NCI-H2029 treated with DMSO at 0.1 percent for 48 hours (cell line): ENCODE measurements at places on chromosomes 3 and 15.

- DNase-seq = no peak
These were observed 562.8 kb downstream of the NAALADL2 start for GRCh38 chr3:175421902-175422301.

DNA sequence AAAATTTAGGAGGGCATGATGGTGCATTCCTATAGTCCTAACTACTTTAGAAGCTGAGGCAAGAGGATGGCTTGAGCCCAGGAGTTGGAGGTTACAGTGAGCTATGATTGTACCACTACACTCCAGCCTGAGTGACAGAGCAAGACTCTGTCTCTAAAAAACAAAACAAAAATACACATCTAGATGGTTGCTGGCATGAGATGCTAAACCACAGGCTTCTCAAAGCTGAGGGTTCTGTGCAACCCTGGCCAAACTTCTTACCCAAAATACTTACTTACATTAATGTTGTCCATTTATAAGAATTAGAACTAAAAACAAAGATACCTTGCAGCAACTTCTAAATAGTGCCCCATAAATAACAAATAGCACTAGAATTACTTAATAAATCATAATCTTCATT, 14.3 kb upstream of the ARHGEF3 start:
- no peak for DNase-seq

DNA sequence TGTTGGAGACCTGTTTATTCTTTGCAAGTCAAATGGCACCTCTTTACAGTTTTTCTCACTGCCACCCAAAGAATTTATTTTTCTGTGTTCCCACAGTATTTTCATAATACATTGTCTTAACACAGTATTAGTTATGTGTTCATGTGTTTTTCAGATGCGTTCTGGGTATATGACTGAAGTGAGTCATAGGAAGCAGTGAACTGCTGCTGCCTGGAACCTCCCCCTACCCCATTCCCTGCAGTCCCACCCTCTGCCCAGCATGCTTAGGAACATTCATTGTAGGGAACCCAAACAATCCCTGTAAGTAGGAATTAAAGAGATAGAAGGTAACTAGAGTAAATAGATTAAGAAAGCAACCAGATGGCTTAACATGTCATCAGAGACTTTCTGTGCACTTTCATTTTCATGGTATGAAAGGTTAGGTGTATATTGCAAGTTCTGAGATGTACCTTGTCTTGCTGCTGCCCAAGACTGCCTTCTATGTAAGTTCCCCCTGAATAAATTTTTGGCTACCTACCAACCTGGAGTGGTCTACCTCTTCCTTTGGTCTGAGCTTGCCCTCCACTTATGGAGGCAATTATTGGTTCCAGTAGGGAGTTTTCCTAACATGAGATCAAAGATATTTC, 21.9 kb upstream of the SQOR start:
- DNase-seq = no peak

DNA sequence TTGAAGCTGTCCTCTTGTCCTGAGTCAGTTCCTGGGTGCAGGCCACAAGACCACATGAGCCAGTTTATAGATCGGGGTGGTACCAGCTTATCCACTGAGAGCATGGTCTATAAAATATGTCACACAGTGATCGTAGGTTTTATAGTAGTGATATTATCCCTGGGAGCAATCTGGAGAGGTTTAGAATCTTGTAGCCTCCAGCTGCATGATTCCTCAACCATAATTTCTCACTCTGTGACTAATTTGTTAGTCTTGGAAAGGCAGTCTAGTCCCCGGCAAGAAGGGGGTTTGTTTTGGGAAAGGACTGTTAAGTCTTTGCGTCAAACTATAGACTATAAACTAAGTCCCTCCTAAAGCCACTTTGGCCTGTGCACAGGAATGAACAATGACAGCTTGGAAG, 693.0 kb upstream of the CADM2 start:
- DNase-seq = no peak

- no peak for DNase-seq
These were observed 20.3 kb upstream of the SUSD5 start for GRCh38 chr3:33238923-33239322.

GRCh38 chr3:7211740-7212139, 350.8 kb downstream of the GRM7 start:
- no peak for DNase-seq

DNA sequence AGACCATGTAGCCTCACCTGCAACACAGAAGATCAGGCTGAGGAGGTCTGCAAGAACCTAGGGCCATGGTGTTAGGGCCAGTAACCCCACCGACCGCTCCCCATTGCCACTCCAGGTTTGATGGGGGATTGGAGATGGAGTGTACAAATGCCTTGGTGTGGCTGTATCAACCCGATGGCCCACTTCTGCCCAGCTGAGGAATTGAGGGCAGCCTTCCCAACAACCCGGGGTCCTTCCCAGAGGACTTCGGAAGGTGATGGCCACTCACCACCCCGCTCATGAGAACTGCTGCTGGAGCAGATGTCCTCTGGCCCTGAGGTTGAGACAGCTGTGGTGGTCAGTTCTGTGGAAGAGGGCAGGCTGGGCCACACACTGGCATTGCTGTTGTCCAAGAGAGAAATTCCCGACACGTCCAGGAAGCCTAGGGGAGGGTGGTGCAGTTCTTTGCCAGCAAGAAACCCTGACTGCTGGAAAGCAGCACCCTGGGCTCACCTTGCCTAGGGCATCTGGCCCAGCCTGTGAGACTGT, 8.9 kb downstream of the GORASP1 start:
- DNase-seq = no peak

DNA sequence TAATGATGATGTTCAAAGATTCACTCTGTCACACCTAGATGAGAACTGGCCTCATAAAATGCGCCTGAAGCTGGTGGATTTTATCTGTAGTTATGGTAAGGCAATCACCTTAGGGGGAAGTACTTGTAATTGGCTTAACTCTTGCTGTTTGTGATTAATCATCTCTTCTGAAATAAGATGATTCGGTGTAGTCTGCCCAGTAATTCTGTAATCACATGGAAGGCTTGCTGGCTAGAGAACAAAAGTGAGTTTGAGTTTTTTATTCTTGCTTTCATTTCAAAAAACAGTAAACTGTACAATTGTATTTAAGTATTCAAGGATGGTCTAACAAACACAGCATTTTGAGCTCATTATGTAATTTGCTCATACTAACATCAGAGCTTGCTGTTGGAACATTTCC, 72.1 kb downstream of the OTOL1 start:
- no peak for DNase-seq

DNA sequence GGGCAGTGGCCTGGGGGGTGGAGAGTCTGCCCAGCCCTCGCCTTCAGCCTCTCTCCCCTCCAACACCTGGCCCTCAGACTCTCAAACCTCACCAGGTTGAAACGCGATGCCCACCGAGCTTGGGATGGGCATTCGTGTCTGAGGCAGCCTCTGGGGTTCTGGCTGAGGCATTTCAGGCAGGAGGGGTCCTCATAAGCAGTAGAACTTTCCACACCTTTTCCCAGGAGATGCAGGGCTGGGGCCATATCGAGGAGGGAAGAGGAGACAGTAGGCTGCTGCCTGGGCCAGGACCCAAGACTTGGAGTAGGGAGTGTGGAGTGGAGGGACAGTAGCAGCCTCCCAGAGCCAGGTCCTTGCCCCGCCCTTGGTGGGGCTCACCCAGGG, 24.6 kb downstream of the ACAA1 start:
- DNase-seq = no peak

GRCh38 chr3:184327171-184327570, 10.2 kb upstream of the FAM131A start:
- no peak for DNase-seq

DNA sequence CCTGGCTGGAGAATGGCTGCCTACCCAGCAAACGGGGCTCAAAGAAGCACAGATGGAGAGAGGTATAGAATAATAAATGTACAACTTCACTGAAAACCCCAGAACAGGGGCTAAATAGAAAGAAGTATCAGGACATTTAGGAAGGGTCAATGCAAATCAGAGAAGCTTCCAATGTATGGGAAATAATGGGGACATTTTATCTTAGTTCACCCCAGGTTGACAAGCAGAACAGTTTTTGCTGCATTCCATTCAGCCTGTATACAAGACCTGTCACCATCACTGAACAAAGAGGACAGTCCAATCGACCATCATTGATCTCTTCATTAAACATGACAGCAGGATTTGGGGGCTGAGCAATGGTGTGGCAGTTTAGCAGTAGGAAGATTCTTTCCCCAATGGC, 68.1 kb downstream of the MYH15 start:
- DNase-seq = no peak

DNA sequence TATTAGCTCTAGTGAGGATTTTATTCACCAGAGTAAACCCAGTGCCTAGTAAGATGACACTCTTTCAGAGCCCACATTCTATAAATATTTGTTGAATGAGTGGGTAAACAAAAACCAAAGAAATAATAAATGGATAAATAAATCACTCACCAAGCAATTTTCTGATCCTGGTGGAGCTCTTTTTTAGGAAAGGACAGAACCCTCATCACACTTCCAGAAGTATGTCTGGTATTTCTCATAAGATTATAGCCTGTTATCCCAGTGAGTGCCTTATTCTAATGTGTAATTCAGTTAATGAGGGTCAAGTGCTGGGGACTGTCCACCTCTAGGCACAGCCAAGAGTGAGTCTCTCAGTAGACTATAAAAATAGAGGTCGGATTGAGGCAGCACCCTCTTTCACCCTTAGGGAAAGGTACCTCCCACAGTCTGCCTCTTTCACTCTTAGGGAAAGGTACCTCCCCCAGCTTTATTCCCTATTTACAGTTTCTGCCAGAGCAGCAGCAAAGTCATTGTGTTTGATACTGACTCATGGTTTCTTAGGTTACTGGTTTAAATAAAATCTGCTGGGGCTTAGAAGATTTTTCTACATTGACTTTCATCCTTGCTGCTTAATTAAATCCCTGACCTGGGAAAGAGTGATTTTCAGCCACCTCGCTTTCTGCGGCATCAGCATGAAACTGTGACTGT, 145.0 kb downstream of the STAC start:
- DNase-seq = no peak

DNA sequence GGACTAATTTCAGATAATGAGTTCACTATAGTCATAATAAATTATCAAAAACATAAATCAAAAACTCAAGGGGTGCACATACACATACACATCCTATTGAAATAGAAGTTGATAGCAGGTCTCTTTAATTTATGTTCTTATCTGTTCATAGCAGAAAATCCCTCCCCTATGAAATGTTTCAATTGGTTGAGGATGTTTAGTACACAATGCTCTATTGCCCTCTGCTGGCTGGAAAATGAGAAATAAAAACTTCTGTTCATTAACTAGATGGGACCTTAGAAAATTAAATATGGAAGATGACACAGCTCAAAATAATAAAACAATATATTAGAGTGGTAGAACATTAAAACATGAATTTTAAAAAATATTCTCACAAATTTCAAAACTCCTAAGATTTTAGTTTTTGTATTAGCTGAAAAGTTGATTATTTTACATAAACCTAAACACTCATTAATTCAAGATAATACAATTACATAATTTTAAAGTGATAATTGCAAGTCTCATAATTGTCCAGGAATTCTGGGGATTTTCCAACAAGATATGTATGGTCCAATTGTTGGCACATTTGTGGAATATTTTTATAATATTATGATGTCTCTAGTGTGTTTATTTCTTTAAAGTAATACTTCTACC, 735.0 kb downstream of the ROBO1 start:
- DNase-seq = peak; percentile 32

DNA sequence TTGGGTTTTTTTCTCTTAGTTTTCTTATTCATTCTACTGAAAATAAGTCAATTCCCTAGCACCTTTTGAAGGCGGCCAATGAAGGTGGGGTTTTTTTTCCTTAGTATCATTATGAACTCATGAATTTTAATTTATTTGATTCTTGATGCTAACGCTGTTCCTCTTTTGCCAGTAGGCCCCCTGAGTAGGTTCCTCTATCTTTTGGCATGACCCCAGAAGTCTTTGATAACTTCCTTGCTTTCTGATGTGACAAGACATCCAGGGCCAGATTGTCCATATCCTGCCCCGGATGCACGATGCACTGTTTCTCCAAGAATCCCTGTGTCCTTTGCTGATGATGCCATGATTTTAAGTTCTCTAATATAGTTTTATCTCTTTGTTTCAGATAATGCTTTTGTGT, 20.6 kb downstream of the LRRK1 start:
- no peak for DNase-seq

DNA sequence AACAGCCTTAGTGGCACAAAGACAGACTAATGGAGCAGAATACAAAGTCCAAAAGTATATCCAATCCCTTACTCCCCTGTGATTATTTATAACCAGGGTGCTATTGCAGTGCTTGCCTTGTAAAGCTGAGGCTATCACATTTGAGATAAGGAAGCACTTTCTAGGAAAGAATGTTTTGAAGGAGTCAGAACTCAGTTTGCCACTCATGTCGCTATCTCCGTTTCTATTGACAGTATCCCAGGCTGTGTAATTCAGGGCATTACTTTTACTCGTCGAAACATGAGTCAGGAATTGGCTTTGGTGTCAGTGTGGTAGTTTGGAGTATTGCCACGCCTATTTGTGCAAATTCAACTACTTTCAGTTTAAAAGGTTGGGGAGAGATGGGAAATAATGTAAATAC, 78.4 kb downstream of the FBXL2 start:
- peak; percentile 50 for DNase-seq

GRCh38 chr15:48031973-48032372, 88.8 kb upstream of the SLC24A5 start:
- no peak for DNase-seq

GRCh38 chr15:83206526-83207008, 1.1 kb downstream of the HDGFL3 start:
- DNase-seq = no peak

DNA sequence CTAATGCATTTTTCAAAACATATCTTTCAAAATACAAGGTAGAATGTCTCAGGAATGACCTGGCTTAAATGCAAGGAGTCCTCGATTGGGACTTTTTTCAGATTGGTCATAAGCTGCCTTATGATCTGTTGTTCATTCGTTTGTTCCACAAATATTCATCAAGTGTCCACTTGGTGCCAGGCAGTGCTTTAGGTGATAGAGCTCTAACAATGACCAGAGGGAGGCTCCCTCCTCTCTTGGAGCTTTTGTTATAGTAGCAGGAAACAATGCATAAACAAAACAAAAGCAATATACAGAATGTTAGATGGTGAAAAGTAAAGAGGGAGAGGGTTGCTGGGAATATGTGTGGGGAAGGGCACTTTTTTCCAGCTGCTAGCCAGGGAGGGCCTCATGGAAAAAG, 156.1 kb downstream of the MCTP2 start:
- no peak for DNase-seq

DNA sequence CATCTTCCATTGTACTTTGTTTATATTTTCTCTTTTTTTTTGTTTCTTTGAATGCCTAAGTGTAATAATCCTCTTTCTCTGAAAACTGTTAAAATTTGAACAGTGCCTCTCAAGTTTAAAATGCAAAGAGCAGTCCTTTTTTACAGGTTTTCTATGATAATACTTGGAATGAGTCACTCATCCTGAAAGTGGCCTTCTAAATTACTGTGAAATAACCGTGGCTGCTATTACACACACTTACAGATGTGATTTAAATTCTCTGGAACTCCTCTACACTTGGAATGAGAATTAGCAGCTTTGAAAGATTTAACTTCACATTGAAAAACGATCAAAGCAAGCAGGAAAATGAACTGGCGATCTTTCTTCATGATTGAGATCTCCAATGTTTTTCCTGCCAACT, 105.9 kb downstream of the ROBO1 start:
- DNase-seq = no peak

- DNase-seq = no peak
These were observed 91.0 kb downstream of the EPHB1 start for GRCh38 chr3:134885877-134886621.
